Heart right ventricle (tissue), 16 donors: ENCODE measurements at places on chromosomes 7 and 10. TPM values are rescaled to one million over a fixed set of nuclear protein-coding genes. Genes with fewer than 3 reads are reported as not detected.

Gene MYL10
- not detected for total RNA-seq

Gene FRMPD2
- not detected for total RNA-seq

Gene GNAT3
- not detected for total RNA-seq

Gene PPP1R17
- total RNA-seq: not detected

Gene YKT6
- 46.7 TPM for total RNA-seq

Gene CLCN1
- not detected for total RNA-seq

Gene GJC3
- not detected for total RNA-seq

Gene VAX1
- not detected for total RNA-seq

Gene CLEC2L
- not detected for total RNA-seq

Gene GIMAP2
- 17.5 TPM for total RNA-seq

Gene ADRA2A
- total RNA-seq: 1.1 TPM

Gene COL26A1
- total RNA-seq: not detected

DNA sequence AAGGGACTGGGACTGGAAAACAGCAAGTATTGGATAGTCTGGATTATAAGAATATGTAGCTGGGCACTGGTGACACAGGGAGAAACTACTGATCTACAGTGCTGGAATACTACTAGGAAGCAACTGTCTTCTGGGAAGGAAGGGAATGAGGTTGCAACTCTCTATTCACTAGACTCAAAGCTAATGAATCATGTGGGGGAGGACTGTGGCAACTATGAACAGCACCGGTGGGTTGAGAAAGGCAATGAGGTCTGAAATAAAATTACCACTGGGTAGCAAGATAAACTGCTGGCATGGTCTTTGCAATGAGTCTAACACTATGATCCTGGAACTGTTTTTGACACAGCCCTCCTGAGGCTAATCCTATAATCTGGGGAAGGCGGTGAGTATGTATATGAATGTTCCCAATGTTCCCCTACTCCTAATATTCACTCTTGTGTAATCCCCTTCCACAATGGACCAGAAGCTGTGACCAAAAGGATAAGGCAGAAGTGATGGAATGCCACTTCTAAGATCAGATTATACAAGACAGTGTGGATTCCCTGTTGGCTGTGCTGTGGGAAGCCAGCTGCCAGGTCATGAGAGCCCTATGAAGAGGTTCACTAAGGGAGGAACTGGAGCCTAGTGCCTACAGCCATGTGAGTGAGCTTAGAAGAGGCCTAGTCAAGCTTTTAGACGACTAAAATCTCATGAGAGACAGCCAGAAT is 101.3 kb upstream of the DNAJB12 start:
- no peaks in the 10 kb centered on the region for H3K27me3 ChIP-seq
- no peak for DNase-seq
- no peak overlapping the region for H3K4me3 ChIP-seq
- no peaks in the 10 kb centered on the region for H3K36me3 ChIP-seq
- H3K27ac ChIP-seq: no peak overlapping the region
- H3K4me1 ChIP-seq: peaks cover 3% of the 10 kb centered on the region

GRCh38 chr7:91235211-91235832 is 28.9 kb upstream of the FZD1 start:
- no peak overlapping the region for H3K4me3 ChIP-seq
- H3K36me3 ChIP-seq: no peaks in the 10 kb centered on the region
- H3K27ac ChIP-seq: no peak overlapping the region
- H3K27me3 ChIP-seq: no peaks in the 10 kb centered on the region

- peaks cover 30% of the 10 kb centered on the region for H3K4me1 ChIP-seq
- H3K4me3 ChIP-seq: no peak overlapping the region
- H3K27me3 ChIP-seq: no peaks in the 10 kb centered on the region
These were observed 296.3 kb upstream of the ZMIZ1 start for GRCh38 chr10:78772486-78772885.

DNA sequence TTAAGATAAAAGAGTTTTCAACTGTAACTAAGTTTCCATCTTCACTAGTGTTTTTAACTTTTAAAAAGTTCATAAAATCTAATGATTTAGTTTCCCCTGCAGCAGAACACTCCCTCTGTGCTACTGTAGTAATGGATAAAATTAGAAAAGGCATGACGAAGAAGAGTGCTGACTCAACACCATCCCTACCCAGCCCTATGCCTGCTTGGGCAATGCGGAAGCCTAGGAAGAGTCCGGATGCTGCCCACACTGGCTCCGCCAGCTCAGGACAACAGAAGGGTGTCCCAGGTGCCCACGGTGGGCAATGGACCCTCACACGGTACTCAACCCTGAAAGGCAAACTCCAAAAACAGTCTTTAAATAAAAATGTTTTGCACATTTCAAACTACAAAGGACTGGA is 118.2 kb downstream of the LARP4B start:
- H3K36me3 ChIP-seq: peaks cover 100% of the 10 kb centered on the region
- no peak for DNase-seq
- H3K27me3 ChIP-seq: no peaks in the 10 kb centered on the region

DNA sequence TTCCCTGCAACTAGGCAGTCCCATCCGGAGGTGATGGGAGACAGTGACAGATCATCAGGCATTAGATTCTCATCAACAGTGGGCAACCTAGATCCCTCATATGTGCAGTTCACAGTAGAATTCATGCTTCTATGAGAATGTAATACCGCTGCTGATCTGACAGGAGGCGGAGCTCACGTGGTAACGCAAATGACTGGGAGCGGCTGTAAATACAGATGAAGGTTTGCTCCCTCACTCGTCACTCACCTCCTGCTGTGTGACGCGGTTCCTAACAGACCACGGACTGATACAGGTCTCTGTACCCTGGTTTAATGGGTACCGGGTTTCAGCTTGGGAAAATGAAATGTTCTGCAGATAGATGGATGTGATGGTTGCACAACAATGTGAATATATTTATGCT is 47.8 kb upstream of the PIK3AP1 start:
- no peak for DNase-seq
- no peak overlapping the region for H3K27ac ChIP-seq
- H3K4me3 ChIP-seq: no peak overlapping the region

GRCh38 chr10:6788231-6788630 is 208.2 kb upstream of the PRKCQ start:
- no peaks in the 10 kb centered on the region for H3K36me3 ChIP-seq
- DNase-seq: no peak
- no peak overlapping the region for H3K27ac ChIP-seq
- H3K4me1 ChIP-seq: peaks cover 10% of the 10 kb centered on the region
- H3K27me3 ChIP-seq: peaks cover 3% of the 10 kb centered on the region
- no peak overlapping the region for H3K4me3 ChIP-seq

DNA sequence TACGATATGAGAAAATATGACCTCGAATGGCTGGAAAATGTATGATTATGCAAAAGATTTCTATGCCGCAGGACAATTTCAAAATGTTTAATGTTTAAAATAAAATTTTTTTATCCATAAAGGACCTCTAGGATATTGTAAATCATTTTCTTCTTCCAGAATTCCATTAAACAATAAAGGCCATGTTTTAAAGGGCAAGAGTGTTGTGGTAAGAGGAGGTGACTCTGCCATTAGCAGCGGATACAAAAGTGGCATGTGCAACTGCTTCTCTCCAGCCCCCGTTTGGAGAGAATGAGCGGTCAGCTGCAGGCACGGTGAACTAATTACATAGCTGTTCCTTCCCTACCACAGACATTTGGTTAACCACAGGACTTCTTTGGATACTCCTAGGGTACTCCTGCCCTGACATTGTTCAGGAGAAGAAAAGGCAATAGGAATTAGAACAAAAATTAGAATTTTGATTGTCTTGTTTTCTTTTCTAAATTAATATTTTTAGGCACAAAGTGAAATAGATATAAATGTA is 63.8 kb downstream of the HBP1 start:
- DNase-seq: no peak
- no peak overlapping the region for H3K4me3 ChIP-seq
- H3K36me3 ChIP-seq: no peaks in the 10 kb centered on the region
- peak overlapping the region; percentile 18 for H3K27ac ChIP-seq
- H3K4me1 ChIP-seq: peaks cover 16% of the 10 kb centered on the region

- no peaks in the 10 kb centered on the region for H3K36me3 ChIP-seq
- no peaks in the 10 kb centered on the region for H3K27me3 ChIP-seq
- no peak overlapping the region for H3K4me3 ChIP-seq
- no peak for DNase-seq
- no peak overlapping the region for H3K27ac ChIP-seq
These were observed 501.5 kb downstream of the LRMDA start for GRCh38 chr10:75932921-75933320.

DNA sequence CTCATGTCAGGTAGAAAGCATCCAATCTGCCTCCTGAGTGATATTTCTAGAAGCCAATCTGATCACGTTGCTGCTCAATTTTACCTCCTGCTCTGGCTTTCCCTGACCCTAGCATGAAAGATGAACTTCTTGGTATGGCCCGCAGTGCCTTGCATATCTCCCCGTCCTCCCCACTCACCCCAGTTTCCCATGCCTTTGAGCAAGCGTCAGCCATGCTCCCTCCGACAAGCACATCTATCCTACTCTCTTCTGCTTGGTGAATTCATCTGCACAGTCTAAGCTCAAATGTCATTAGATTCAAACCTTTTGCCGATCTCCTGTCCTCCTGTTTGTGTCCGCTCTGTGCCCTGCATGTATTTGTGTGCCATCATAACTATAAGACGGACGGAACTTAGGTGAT is 6.2 kb upstream of the TBXAS1 start:
- H3K4me1 ChIP-seq: no peaks in the 10 kb centered on the region
- no peaks in the 10 kb centered on the region for H3K36me3 ChIP-seq
- DNase-seq: no peak
- H3K27me3 ChIP-seq: peaks cover 16% of the 10 kb centered on the region
- H3K27ac ChIP-seq: no peak overlapping the region
- no peak overlapping the region for H3K4me3 ChIP-seq

DNA sequence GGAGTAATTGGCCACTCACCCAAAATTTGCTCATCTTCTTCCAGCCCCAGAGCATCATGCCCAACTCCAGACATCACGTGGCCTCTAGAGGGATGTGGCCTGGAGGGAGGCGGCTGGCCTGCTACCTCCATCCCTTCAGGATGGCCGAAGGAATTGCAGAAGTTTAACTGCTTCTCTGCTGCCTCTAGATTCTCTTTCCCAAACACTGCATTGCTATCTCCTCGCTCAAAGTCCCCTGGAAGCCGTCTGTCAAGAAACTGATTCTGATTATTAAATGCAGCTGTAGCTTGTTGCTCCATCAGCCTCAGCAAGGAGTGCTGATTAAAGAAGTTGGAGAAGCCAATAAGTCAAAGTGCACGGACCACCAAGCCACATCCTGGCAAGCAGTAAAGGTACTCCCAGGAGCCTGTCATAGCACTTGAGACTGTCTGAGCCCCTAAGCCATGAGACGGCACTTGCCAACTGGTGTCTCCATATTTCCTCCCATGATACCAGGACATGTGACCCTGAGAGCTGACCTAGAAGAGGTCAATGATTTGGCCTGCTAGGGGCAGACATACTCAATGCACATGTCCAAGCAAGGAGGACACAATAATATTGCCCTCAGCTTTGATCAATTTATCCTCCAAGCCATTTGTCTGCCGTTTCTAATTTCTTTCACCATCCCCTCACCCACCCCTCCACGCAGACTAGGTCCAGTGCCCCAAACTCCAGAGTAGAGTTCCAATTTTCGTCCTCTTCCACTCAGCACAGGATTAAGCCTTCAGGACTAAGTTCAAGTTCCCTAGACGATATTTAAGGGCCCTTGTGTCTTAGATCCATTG is 84.2 kb downstream of the TBXAS1 start:
- H3K27me3 ChIP-seq: no peaks in the 10 kb centered on the region
- no peak for DNase-seq
- H3K4me1 ChIP-seq: peaks cover 18% of the 10 kb centered on the region
- no peak overlapping the region for H3K4me3 ChIP-seq
- H3K27ac ChIP-seq: no peak overlapping the region

DNA sequence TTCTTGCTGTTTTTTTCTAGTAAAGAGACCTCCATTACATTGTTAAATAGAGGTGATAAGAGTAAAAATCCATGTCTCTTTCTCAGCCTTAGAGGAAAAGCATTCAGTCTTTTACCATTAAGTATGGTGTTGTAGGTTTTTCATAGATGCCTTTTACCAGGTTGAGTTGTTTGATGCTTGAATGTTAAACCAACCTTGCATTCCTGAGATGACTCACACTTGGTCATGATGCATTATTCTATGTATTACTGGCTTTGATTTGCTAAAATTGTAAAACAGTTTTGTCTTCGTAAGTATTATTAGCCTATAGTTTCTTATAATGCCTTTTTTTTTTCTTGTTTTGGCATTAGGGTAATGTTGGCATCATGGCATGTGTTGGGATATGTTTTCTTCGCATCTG is 90.0 kb downstream of the ANKRD61 start:
- no peak overlapping the region for H3K4me3 ChIP-seq
- H3K36me3 ChIP-seq: peaks cover 33% of the 10 kb centered on the region
- DNase-seq: no peak
- no peaks in the 10 kb centered on the region for H3K27me3 ChIP-seq

DNA sequence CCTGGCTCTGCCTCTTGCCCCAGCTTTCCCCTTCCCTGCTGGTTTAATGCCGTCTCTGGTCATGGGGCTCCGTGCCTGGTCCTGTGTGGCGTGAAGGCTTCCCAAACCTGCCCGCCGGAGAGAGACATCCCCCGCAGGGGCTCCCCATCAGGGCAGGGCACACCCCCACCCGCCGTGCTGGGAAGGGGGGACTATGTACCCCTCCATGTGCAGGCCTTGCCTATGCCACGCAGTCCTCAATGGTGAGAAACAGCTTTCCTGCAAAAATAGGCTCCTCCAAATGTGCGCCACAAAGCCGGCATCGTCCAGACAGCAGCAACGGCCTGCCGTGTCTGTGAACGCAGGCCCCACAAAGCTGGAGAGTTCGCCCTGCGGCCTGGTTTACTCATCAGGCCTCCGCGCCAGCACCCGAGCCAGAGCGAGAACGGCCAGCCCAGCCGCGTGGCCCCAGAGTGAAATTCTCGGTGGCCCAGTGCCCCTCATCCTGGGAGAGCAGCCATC is 313.4 kb downstream of the DNAJB6 start:
- H3K27ac ChIP-seq: no peak overlapping the region
- no peak overlapping the region for H3K4me3 ChIP-seq
- no peaks in the 10 kb centered on the region for H3K27me3 ChIP-seq
- no peaks in the 10 kb centered on the region for H3K36me3 ChIP-seq
- H3K4me1 ChIP-seq: no peaks in the 10 kb centered on the region

DNA sequence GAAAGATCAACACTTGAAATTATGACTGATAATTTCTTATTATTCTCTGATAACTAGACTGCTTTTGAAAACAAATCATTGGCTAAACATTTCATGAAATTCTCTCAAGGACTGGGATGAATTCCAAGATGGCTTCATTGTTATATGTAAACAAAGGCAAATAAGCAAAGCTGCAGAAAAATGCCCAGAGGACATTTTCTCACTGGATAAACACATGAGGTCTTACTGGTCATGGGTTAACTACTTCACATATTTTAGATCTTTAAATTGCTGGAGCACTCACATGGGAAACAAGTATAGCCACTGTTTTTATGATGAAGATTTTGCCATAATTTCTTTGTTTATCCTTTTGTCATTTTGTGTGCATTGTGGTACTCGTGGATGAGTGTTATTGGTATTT is 239.1 kb downstream of the PHF14 start:
- DNase-seq: no peak
- peaks cover 6% of the 10 kb centered on the region for H3K4me1 ChIP-seq
- H3K27me3 ChIP-seq: no peaks in the 10 kb centered on the region
- H3K36me3 ChIP-seq: no peaks in the 10 kb centered on the region
- H3K4me3 ChIP-seq: no peak overlapping the region

GRCh38 chr7:12154119-12154518 is 57.0 kb upstream of the TMEM106B start:
- no peaks in the 10 kb centered on the region for H3K36me3 ChIP-seq
- H3K4me1 ChIP-seq: no peaks in the 10 kb centered on the region
- no peak overlapping the region for H3K27ac ChIP-seq
- no peak overlapping the region for H3K4me3 ChIP-seq
- H3K27me3 ChIP-seq: no peaks in the 10 kb centered on the region
